ENCODE measurements at places on chromosomes 6 and 20.

- DNase-seq, result no peak
Measured at GRCh38 chr20:31740208-31740607, 1.1 kb downstream of the TPX2 start.

GRCh38 chr6:6729971-6730370 is 141.5 kb downstream of the LY86 start:
- DNase-seq, result no peak

- DNase-seq, result no peak
Measured at GRCh38 chr6:36937896-36938295, 16.6 kb upstream of the PI16 start.

DNA sequence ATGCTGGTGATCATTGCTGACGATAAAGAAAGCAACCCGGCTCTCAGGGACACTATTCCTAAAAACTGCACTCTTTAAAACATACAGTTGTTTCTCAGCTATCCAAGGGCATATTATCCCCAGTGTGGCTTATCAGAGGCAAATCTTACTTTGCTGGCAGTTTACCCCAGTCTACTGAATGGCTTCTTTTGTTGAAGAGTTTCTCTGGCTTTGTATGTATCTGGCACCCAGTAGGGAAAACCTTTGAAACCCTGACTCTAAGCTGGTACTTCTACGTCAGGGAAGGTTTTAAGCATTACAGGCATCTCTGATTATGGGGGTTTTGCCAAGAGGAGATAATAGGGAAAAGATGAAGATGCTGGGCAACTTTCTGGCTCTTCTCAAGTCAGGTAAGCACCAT is 637.6 kb upstream of the CHD6 start:
- DNase-seq, result no peak

DNA sequence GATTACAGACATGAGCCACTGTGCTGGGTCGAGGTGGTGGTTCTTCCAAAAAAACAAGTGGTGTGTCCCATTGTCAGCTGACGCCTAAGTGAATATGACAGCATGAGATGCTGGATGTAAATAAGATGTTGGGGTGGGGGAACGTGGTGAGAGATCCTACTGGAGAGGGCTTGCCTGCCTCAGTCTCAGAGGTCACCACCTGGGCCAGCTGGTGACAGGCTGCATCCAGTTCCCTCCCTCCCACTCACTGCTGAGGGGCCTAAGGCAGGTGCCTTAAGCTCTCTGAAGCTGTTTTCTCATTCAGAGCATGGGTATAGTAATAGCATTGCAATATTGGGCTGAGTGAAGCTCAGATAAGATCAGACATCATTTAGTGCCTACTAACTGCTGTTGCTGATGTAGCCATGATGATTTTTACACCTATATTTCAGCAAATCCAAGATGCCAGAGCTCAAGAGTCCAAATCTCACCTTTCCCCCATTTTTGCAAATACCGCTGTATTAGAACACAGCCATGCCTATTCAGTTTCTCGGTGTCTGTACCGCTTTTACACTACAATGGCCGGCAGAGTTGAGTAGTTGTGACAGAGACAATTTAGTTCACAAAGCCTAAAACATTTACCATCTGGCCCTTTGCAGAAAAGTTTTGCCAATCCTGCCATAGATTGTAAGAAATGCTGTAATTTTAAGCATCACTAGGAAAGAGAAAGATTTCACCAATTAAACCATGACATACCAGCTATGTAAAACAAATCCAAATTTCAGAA is 171.3 kb downstream of the ANKRD60 start:
- no peak for DNase-seq

DNA sequence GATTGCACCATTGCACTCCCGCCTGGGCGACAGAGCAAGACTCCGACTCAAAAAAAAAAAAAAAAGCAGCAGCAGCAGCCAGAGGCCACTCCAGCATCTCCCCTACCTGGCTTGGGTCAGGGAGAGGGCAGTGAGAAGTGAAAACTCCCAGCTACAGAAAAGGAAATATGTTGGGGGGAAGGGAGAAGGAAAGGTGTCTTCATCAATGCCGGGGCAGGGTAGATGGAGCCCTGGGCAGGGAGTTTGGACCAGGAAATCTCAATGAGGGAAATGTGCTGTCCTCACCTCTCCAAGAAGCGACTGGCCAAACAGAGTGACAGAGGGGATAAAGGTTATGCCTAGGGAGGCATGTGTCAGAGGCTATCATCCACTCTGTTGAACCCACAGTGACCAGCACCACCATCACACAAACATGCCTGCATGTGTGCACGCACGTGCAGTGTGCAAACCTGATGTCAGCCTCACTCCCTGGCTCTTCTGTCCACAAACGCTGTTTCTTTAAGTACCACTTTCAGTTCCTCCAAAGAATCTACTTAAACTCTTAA is 887 bp upstream of the AIF1 start:
- DNase-seq, result no peak

GRCh38 chr6:4320860-4321259 is 185.5 kb upstream of the ECI2 start:
- DNase-seq, result no peak

GRCh38 chr20:61957961-61958715 is 107.5 kb downstream of the TAF4 start:
- DNase-seq, result no peak

DNA sequence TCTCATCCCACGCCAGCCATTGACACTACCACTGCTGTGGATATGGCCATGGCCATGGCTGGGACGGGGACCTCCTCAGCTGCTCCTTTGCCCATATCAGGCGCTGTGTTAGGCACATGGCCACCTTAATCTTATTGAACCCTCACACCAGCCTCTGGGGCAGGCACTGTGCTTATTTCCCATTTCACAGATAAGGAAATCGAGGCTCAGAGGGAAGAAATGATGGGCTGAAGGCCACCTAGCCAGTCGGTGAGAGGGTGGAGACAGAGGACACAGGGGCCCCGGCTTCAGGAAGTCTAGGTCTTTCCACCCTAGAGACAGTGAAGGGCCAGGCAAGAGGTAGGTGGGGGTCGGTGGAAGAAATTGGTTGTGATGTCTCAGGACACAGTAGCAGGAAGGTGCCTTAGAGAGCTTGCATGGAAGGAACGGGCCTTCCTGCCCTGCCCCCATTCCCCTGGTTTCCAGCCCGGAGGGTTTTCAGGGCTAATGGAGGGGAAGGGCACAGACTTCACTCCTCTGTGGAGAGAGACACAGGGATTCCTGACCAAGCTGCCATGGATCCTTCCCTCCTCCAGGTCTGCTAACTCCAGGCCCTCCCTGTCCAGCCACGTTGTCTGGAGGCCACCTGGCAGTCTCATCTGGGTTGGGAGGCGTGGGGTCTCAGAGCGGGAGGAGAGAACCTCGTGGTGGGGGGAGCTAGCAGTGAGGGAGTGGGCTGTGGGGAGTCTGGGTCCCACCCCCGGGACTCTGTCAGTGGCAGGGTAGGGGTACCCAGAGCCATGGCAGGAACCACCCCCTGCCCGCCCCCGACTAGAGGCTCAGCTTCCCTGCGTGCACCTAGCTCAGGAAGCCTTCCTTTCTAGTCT is 120.4 kb downstream of the VEGFA start:
- no peak for DNase-seq

Data from memory B cell (primary cell).